ENCODE measurements at places on chromosomes 13 and 19. TPM values are rescaled to one million over a fixed set of nuclear protein-coding genes. Genes with fewer than 3 reads are reported as not detected.

GIPC3 gene
- total RNA-seq = 0.31 TPM

ZNF536 gene
- total RNA-seq = not detected

DNA sequence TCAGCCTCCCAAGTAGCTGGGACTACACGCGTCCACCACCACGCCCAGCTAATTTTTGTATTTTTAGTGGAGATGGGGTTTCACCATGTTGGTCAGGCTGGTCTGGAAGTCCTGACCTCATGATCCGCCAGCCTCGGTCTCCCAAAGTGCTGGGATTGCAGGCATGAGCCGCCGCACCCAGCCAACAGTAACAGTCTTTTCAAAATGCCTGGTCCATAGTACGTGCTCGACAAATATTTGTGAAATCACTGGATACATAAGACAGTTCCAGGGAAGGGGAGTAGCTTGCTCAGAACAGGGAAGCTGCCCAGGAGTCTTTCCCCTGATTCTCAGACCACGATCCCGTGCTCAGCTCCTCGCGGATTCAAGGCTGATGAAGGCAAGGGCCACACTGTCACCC lies 30.5 kb downstream of the CACNG6 start:
- no peak for DNase-seq

ZNF540 gene
- 0.70 TPM for total RNA-seq

KIR3DL1 gene
- total RNA-seq = not detected

DNA sequence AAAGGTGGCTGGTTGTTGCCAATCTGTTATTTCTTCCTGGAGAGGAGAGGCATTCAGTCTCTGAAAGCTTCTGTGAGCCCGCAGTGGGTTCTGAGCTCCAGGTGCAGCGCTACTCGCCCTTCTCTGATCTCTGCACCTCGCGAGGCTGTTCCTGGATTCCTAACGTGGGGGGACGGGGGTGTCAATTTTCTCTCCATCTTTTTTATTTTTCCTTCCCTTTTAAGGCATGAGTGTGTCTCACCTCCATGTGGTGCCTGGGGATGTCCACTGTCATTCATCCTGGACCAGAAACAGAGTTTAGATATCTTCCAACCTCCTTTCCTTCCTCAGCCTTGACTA lies 626 bp downstream of the ZNF233 start:
- DNase-seq = no peak

GRCh38 chr13:37878496-37878895 lies 8.9 kb upstream of the TRPC4 start:
- no peak for DNase-seq

All from activated T-helper 1 cell treated with anti-CD3 and anti-CD28 coated beads, Interleukin-12 subunit alpha, Interleukin-12 subunit beta, Interleukin-2, Interleukin-4 antibody, amounts not matched to agents 30 ng/mL and 10 ng/mL and 1 ng/mL, durations not matched to agents 14 hours and 24 hours and 36 hours (primary cell).